ENCODE measurements at places on chromosomes 1 and 21. TPM values are rescaled to one million over a fixed set of nuclear protein-coding genes. Genes with fewer than 3 reads are reported as not detected.

Gene SLC39A1
- total RNA-seq: 90.5 TPM

Gene ORC1
- total RNA-seq: 6.7 TPM

Gene PRAMEF7
- total RNA-seq: not detected

Gene TFF2
- not detected for total RNA-seq

Gene S100A3
- total RNA-seq: 1.3 TPM

Gene TSTD1
- total RNA-seq: 22.9 TPM

Gene LIX1L
- total RNA-seq: 18.7 TPM

Gene MSH4
- total RNA-seq: 0.18 TPM

Gene SPATA45
- not detected for total RNA-seq

Gene OR2M3
- total RNA-seq: not detected

Gene CD84
- total RNA-seq: not detected

Gene AMY1B
- total RNA-seq: not detected

Gene HEYL
- not detected for total RNA-seq

Gene MYOC
- not detected for total RNA-seq
